ENCODE measurements at places on chromosomes 4 and X. TPM values are rescaled to one million over a fixed set of nuclear protein-coding genes. Genes with fewer than 3 reads are reported as not detected.

DNA sequence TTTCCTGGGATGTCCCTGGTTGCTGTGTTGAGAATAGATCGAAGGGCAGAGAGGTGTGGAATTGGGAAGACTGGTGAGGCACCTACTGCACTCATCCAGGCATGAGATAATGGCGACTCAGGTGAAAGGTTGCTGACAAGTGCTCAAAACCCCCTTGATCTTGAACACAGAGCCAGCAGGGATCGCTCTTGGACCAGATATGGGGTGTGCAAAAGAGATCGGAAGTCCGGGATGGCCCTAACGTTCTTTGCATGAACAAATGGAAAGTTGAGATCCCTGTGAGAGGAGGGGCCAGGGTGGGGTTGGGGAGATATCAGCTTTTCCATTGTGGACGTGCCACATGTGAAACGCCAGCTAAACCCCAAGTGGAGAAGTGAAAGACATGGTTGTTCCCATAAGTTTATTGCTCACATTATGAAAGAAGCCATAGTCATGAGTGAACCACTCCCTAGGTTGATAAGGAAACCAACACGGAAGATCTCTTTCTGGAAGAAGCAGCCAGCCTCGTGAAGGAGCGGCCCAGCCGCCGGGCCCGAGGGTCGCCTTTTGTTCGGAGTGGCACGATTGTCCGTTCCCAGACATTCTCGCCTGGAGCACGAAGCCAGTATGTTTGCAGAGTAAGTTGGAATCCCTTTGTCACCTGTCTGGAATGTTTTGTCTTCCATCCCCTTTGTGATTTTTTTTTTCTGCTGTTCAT lies 22.6 kb upstream of the CLCN4 start:
- no peak for DNase-seq

DNA sequence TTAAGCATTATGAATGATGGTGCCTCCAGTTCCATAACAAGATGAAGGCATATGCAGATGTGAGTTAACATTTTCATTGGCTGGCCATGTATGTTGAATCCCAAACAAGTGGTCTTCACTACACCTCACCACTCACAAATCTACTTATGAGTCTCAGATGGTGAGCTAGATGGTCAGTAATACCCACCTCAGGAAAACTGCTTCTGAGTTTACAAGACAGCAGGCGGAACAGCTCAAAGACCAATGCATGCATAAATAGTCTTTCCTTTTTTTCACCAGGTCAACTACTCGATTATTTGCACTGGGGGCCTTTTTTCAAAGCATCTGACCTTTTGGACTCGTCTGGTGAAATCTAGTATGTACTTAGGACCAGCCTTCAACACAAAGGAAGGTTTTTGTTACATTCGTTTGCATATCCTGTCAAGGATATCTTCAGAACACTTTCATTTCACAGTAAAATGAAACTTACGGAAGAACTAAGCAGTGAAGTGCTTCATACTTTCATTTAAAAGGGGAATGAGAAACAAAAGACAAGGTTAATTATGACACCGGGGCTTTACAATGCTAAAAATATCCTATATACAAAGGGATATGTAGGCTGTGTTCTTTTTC lies 23.1 kb upstream of the TLR7 start:
- DNase-seq = no peak

DNA sequence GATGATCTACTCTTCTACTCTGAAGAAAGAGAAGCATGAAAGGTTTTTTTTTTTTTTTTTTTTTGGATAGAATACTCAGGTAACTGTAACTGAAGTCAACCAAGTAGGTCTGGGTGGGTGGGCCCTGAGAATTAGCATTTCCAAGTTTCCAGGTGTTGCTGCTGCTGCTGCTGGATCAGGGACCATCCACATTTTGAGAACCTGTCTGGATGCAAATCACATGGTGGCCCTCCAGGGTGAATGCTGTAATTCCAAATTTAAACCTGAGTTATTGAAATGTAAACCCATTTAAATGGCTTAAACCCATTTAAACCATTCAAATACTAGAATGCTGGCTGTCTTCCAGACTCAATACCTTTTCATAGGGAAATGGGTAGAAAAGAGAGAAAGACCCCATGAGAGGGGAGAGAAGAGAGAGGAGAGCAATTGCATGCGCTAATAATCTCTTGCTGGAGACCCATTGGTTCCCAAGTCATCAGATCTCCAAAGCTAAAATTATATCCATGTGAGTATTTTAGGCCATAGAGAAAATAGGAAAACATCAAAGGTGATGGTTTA lies 17.6 kb downstream of the SUPT20HL1 start:
- no peak for DNase-seq

The SPARCL1 gene
- total RNA-seq = not detected

DNA sequence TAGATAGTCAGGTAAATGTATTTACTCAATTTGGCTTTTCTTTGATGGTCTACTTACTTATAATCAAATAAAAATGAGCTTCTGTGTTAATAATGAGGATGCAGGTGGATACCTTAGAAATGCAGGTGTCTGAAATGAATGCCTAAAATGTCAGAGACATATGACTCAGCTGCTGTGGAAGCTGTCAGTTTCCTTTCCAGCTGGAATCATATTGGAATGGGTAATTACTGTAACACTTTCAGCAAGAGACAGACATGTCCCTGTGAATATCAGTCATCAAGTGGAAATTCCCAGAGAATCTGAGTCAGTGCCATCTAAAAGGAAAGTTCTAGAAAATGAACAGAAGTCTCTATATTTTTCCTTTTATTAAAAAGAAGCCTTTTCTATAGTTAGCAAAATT lies 783.0 kb upstream of the AADAT start:
- DNase-seq = no peak

DNA sequence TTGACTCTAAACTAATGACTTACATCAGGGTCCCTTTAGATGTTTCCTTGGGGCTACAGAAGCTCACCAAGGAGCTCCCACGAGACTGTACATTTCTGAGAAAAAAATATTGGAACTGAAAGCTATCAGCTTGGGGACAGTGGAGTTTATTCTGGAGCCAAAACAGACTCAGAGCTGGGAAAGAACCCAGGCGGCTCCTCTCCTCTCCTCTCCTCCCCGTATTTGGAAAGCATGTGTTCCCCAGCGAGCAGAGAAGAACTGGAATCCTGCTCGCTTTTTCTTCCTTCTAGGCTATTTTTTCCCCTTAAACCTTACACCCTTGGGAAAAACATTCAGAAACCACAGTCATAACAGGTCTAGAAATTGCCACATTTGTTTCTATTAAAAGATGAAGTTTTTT lies 4.3 kb upstream of the MAP7D3 start:
- no peak for DNase-seq

The PRRG3 gene
- total RNA-seq = not detected

The LAMTOR3 gene
- total RNA-seq = 21.5 TPM

GRCh38 chr4:150237110-150237872 lies 159.0 kb downstream of the DCLK2 start:
- DNase-seq = no peak

The PCSK1N gene
- total RNA-seq = 53.3 TPM

DNA sequence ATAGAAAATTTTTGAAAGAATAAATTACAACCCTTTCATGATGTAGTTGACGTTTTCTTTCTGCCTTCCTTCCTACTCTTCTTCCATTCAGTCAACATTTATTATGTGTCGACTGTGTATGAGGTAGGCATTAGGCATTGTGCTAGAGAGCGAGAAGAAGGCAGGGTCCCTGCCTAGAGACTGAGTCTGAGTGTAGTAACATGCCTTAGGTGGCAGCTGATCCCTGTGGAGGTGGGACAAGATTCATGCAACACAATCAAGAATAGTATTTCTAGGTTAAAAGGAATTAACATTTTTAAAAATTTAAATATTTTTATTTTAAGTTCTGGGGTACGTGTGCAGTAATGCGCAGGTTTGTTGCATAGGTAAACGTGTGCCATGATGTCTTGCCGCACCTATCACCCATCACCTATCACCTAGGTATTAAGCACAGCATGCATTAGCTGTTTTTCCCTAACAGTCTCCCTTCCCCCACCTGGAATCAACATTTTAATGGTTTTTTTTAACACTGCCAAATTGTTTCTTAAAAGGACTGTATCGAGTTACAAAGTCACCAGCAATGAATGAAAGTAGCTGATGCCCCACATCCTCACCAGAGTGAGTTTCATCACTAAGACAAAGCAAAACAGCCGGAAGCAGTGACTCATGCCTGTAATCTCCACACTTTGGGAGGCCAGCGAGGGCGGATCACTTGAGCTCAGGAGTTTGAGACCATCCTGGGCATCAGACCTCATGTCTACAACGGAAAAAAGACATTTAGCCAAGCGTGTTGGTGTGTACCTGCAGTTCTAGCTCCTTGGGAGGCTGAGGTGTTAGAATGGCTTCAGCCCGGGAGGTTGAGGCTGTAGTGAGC lies 84.0 kb downstream of the WWC2 start:
- DNase-seq = peak; percentile 61

Measured in Calu3 (cell line).